ENCODE measurements at places on chromosomes 5 and 9. TPM values are rescaled to one million over a fixed set of nuclear protein-coding genes. Genes with fewer than 3 reads are reported as not detected.

DNA sequence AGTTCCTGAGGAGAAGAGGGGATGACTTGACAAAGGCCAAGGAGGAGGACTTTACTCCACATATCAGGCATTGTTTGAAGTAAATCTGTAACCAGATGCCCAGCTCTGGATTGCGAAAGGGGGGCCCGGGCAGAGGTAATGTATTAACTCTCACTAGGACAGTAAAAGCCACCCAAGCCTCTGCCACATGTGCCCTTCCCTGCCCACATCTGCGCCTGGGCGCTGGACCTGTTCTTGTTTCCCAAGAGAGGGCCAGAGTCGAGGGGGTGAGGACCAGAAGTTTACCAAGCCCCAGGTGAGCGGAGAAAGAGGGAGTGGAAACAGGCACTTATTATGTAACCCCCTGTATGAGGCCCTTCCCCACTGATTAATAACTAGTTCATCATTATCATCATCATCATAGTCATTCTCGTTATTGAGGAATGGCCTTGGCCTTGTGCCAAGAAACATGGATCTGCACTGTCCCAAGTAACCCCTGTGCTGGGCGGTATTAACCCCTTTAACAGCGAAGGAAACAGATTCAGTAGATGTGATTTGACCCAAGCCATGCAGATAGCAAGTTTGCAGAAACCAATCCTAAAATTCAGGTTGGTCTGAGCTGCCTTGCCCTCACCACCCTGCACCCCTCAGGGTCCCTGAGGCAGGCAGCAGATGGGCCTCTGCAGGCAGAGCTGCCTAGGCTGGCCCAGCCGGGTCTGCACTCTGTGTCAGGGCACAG is at the start of gene SLC23A1:
SLC23A1 (minus strand) TSS at position 23 of the 718 bp plus-strand sequence. CDS start 44 bp downstream, outside the sequence.
- DNase-seq, result no peak

DNA sequence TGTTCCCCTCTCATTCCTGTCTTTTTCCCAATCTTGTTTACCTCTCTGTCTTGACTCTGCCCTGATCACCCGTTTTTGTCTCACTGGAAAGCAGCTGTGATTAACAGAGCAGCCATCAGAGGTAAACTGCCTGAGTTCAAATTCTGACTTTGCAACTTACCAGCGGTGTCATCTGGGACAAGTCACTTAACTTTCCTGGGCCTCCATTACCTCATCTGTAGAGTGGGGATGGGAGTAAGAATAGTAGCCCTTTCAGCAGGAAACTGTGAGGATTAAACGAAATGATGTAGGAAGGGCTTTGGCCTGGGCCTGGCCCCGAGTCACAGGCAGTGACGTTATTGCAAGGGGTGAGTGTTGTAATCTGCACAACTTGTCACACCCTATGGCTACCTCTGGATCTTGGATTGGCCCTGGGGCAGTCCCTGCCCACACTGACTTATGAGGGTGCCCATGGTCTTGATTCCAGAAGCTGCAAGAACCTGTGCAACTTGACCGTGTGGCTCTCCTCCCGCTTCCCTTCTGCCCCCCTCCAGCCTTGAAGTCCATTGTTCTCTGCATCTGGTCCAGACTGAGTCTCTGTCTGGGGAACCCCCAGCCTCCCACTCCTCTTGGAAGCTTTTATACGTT is 657 bp upstream of the PCDH12 start:
- no peak for DNase-seq

GRCh38 chr9:25678147-25678666 is at the start of gene TUSC1:
TUSC1 (minus strand) TSS chr9:25678444; CDS start chr9:25678312, 132 bp downstream.
- peak; percentile 90 for DNase-seq

- no peak for DNase-seq
Measured at GRCh38 chr9:92310562-92310961, 14.6 kb downstream of the NOL8 start.

Gene C9orf153
- not detected for total RNA-seq

- peak; percentile 68 for DNase-seq
Measured at GRCh38 chr5:132238169-132238744, 10.6 kb upstream of the P4HA2 start.

- DNase-seq, result no peak
Measured at GRCh38 chr9:92499701-92500100, 17.4 kb upstream of the ASPN start.

Gene PLCXD3
- total RNA-seq, result 54.0 TPM

Gene CCDC171
- 1.1 TPM for total RNA-seq

GRCh38 chr5:85985167-85985566 is 632.6 kb upstream of the COX7C start:
- no peak for DNase-seq

DNA sequence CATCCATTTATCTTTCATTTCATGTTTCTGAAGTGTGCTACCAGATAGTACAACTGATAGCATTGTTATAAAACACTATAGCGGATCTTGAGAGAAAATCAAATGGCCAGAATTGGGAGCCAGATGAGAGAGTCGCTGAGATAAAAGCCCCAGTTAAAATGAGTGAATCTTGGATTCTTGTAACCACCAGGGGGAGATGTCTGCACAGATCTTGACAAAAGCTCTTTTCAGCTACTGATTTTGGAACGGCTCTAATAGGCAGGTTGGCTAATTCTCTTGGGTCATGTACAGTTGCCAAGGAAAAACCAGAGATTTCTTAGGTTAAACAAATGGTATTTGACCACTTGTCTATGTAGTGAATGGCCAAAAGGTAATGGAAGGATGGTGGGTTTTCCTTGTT is 21.7 kb downstream of the F2RL2 start:
- no peak for DNase-seq

- no peak for DNase-seq
Measured at GRCh38 chr9:123090198-123090896, 56.9 kb downstream of the GPR21 start.

DNA sequence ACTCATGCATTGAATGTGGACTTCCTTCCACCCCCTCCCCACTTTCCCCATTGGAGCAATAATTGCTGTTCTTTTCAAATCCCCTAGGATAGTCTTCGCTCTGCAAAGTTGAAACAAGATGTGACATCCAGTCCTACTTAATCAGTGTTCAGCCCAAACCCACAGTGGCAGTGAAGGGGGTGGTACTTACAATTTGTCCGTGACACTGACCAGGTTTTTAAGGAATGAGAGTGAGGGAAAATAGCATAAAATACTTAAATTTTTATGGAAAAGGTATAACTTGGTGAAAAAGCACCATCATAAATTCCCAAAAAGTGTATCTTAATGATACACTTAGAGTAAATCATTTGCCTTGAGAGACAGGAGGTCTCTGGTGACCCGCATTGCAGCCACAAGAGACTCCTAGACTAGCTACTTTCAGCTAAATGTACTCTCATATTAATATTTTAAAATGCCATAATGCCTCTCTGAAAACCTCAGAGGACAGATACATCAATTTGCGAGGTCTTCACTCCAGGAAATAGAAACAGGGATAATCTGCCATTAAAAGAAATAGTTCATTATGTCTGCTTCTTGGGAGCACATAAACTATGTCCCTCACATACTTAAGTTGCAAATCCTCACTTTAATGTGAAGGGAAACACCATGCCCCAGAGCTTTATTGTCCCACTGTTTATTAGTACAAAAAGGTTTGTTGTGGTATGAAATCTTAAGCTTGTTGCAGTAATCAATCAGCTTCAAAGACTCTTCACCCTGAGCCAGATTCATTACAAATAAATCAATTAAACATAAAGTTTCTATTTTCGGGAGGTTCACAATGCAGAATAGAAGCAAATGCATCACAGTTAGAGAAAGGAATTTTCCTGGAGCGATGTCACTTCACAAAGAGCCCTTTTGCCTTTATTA is 343.6 kb upstream of the ISL1 start:
- no peak for DNase-seq

DNA sequence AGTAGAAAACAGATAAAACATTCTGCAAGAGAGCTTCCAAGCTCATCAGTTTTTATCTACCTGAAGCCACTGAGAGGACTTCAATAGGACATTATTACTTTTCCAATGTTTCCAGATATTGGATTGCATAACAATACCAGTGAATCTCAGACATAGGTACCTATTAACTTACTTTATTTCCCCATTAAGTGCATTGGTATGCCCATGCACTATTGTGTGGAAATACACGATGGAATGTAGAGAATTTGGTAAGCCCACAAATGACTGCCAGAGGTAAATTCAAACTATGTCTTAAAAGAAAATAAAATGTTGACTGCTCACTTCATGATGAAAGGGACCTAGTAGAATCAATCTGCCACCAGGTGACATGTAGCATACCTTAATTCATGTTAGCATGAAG is 48.1 kb upstream of the PRR16 start:
- DNase-seq, result no peak

Gene COL5A1
- total RNA-seq, result 15.4 TPM

DNA sequence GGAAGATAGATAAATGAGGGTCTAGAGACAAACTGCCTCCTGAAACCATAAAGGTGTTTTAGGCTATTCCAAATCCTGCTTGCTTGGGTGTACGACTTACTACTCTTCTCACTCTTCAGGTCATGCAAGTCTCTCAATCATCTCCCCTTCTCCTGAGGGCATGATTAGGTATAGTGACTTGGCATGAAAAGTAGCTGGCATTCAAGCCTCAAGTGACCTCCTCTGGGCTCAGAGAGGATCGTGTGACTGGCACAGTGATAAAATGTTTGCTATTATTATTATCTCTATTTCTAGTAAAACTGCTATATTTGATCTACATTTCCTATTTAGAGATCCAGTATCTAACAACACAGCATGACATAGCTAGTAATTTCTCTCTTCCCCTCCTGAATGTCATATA is 494.8 kb downstream of the SPOCK1 start:
- DNase-seq, result no peak

GRCh38 chr9:131977109-131977838 is 102.4 kb downstream of the MED27 start:
- no peak for DNase-seq

DNA sequence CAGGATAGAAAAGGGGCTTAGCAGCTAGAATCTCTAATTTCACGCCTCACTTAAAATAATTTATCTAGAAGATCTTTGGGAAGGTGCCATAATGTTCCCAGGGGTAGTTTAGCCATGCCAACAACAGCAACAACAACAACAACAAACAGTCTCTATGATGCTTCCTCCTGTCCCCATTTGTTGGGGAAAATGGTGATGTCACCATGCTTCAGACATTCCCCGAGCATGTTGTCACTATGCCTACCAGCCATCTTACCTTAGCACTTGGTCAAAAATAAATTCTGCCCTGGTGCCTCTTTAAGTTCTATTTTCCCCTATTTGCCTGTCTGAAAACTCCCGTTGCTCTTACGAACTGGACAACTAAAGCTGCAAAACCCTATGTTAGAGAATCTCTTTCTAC is 76.6 kb downstream of the KCNN2 start:
- DNase-seq, result no peak

- DNase-seq, result no peak
Measured at GRCh38 chr9:23307731-23308513, 518.1 kb downstream of the ELAVL2 start.

DNA sequence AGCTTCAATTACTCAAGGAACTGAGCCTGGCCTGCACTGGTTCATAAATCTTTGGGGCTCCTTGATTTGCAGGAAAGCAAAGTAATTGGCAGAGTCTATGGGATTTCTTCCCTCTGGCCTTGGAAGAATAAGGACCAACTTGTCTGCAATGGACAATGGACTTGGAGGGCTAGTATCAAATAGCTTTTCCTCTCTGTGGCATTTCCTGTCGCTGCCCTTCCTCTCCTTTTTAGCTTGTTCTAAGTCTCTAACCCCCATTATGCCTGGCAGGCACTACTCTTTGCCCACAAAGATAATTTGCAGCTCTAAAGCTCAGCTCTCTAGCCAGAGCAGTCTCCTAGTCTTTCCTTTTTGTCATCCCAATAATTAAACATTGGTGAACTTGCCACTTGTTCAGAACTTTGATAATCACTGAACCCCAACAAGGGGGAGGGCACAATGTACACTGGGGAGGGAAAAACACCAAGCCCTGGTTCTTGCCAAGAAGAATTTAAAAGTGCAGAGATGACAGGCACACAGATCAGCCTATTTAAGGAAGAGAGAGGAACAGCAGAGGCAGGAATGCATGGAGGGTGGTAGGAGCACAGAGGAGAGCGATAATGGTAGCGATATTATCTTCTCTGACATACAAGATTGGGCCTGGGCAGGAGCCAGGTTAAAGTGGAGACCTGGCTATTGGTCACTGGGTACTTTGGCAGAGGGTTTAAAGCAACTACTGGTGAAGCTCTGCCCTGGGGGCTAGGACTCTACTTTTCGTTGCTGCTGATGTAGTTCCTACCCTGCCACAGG is 38.5 kb downstream of the FAM219A start:
- DNase-seq, result no peak

GRCh38 chr5:99305045-99305580 is 376.3 kb upstream of the CHD1 start:
- DNase-seq, result no peak

- DNase-seq, result no peak
Measured at GRCh38 chr5:143462431-143462830, 58.9 kb upstream of the NR3C1 start.

Gene UGT3A1
- not detected for total RNA-seq

GRCh38 chr5:74502479-74502950 is 138.0 kb downstream of the ENC1 start:
- no peak for DNase-seq

Gene KIAA0825
- total RNA-seq, result 1.6 TPM

- DNase-seq, result no peak
Measured at GRCh38 chr9:124281931-124282371, 24.2 kb downstream of the NEK6 start.

- no peak for DNase-seq
Measured at GRCh38 chr5:125006011-125006685, 259.7 kb upstream of the ZNF608 start.

Gene MINAR2
- total RNA-seq, result not detected

DNA sequence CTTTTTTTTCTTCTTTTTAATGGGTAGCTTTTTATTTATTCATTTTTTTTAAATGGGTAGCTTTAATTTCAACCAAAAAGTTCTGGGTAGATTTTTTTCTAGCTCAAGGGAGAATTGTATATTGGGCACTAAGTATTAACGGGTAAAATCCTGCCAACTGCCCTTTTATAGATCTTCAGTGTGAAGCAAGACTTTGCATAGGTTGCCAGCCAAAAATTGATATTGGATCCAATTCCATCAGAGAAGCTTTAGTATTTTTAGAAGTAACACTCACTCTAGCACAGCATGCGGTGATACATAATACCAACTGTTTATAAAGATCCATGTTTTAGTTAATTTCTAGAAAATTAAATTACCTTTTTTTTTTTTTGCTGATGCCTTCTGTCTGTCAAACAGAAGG is 49.8 kb downstream of the SH3GL2 start:
- no peak for DNase-seq

- DNase-seq, result no peak
Measured at GRCh38 chr5:94700592-94700991, 82.1 kb downstream of the SLF1 start.

Gene ARHGEF37
- 22.4 TPM for total RNA-seq

DNA sequence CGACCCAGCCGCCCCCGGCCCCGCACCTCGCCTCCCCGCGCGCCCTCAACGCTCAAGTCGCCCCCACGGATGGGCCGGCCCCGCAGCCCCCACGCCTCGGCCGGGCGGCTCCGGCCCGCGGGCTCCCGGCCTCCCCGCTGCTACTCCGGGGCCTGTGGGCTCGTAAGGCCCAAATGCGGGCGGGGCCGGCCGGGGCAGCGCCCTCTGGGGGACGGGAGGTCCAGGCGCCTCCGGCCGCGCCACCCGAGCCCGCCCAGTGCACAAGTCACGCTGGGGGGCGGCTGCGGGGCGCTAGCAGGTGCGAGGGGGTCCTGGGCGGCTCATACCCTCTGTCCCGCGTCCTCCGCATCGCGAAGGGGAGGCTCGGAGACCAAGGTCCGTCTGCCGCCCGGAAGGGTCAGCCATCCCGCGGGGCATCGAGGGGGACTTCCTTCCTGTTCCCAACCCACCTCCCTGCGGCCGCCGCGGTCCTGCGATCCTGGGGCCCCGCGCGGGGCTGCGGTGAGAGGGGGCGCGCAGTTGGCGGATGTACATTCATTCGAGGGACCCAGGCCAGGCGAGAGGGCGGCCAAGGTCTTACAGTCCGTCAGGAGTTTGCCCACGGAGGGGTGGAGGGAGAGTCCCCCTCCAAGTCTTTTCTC is at the start of gene CIZ1:
CIZ1 (minus strand) TSS at position 167 of the 641 bp plus-strand sequence. CDS start 715 bp downstream, outside the sequence.
- DNase-seq, result peak; percentile 91
